ENCODE measurements at places on chromosomes 1 and 21. TPM values are rescaled to one million over a fixed set of nuclear protein-coding genes. Genes with fewer than 3 reads are reported as not detected.

The ANXA9 gene
- total RNA-seq = not detected

The CBR3 gene
- total RNA-seq = 2.1 TPM

The KCND3 gene
- total RNA-seq = 40.8 TPM

The AMY1C gene
- not detected for total RNA-seq

The GPR37L1 gene
- total RNA-seq = 6.5 TPM

The SYNJ1 gene
- total RNA-seq = 33.4 TPM

The RUNX3 gene
- total RNA-seq = 0.23 TPM

The IFI44L gene
- total RNA-seq = 17.3 TPM

The RPE65 gene
- 2.1 TPM for total RNA-seq

The SLC9C2 gene
- 4.8 TPM for total RNA-seq

The SHE gene
- total RNA-seq = 2.5 TPM

The WNT4 gene
- 11.3 TPM for total RNA-seq

The DNAJC28 gene
- 8.5 TPM for total RNA-seq

The SLC22A15 gene
- total RNA-seq = 28.6 TPM

The EPHX1 gene
- 24.0 TPM for total RNA-seq

The FCRL6 gene
- not detected for total RNA-seq

The LORICRIN gene
- 0.69 TPM for total RNA-seq

The PLA2G2C gene
- not detected for total RNA-seq

The C1orf21 gene
- 25.8 TPM for total RNA-seq

The TGFBR3 gene
- total RNA-seq = 4.8 TPM

The LAMB3 gene
- 7.8 TPM for total RNA-seq

The PADI2 gene
- total RNA-seq = 3.5 TPM

The KRTAP11-1 gene
- total RNA-seq = not detected

The ANKRD65 gene
- total RNA-seq = 1.6 TPM

The HRNR gene
- not detected for total RNA-seq

The DUSP10 gene
- total RNA-seq = 5.5 TPM

The CSMD2 gene
- total RNA-seq = 31.8 TPM

The TRIM33 gene
- total RNA-seq = 74.3 TPM

The CCDC27 gene
- not detected for total RNA-seq

The OLFML3 gene
- 19.8 TPM for total RNA-seq

The TRAF3IP3 gene
- total RNA-seq = 0.46 TPM

The EBNA1BP2 gene
- 60.4 TPM for total RNA-seq

The ELOVL1 gene
- total RNA-seq = 10.1 TPM

The FAM131C gene
- 4.6 TPM for total RNA-seq

The S1PR1 gene
- total RNA-seq = 49.8 TPM

The CRABP2 gene
- 8.8 TPM for total RNA-seq

The GNG4 gene
- total RNA-seq = 81.0 TPM

The CADM3 gene
- total RNA-seq = 134 TPM

The BACE2 gene
- 6.5 TPM for total RNA-seq

The OR2T29 gene
- total RNA-seq = 0.23 TPM

The ANKRD34A gene
- total RNA-seq = 2.5 TPM

The PKN2 gene
- total RNA-seq = 63.2 TPM

The C1orf174 gene
- 25.6 TPM for total RNA-seq
